ENCODE measurements at places on chromosomes 4 and X.

- DNase-seq, result no peak
Observed at GRCh38 chr4:21815651-21816377, 132.8 kb downstream of the KCNIP4 start.

DNA sequence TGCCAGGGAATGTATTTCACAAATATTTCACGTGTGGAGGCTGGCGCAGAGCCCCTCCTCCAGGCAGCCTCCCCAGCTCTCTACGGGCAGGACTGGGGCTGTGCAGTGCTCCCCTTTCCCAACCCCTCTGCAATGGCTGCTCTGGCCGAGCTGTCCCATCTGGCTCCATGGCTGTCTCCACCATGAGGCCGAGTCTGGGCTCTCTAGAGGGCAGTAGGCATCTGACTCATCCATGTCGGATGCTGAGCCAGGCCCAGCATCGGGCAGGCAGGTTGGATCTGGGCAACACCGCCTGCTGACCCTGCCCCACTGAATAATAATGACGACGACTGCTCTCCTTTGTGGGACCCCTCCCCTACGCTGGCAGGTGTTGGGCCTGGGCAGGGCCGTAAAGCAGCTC is 11.0 kb upstream of the SH3TC1 start:
- no peak for DNase-seq

DNA sequence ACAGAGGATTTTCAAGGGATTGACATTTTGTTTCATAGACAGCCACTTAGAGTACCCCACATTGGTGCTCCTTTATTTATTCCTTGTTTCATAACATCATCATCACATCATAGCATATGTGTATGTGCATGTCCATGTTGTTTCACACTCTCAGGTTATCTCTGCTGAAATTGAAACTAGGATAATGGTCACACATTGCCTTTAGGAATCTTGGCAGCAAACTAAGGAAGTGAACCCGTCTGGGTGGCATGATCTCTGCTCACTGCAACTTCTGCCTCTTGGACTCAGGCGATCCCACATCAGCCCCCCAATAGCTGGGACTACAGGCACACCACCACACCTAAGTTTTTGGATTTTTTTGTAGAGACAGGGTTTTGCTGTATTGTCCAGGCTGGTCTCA is 234.2 kb upstream of the ANKRD50 start:
- no peak for DNase-seq

DNA sequence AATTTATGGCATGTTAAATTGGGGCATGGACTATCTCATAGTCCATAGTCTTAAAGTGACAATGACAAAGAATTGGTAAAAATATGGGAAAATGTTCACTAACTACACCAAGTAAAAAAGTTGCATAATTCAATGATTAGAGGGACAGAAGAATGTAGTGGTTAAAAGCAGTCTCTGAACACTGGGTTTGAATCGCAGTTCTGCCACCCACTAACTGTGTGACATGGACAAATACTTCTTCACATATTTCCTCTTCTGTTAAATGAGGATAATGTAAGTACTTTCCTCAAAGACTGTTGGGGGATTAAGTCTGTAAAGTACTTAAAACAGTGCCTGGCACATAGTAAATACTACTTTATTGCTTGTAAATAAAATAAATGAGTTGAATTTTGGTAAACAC is 15.3 kb downstream of the COQ2 start:
- no peak for DNase-seq

GRCh38 chr4:140152751-140153418 is 1.1 kb downstream of the MAML3 start:
- peak; percentile 25 for DNase-seq

DNA sequence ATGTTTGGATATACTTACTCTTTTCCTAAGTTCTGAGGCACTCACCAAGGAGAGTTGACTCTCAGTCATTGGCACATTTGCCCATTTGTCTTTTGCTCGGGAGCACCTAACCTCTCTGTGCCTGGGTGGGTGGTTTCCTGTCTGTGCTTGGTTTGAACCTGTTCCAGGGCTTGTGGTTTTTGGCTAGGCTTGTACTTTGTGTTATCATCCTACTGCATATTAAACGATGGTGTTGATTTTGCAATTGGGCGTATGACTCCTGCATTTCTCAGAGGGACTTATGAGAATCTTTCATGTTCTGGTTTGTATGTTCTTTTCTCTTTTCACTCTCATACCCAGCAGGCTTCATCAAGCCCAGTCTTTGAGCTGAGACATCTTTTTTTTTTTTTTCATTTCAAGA is 161.7 kb downstream of the BTC start:
- no peak for DNase-seq

DNA sequence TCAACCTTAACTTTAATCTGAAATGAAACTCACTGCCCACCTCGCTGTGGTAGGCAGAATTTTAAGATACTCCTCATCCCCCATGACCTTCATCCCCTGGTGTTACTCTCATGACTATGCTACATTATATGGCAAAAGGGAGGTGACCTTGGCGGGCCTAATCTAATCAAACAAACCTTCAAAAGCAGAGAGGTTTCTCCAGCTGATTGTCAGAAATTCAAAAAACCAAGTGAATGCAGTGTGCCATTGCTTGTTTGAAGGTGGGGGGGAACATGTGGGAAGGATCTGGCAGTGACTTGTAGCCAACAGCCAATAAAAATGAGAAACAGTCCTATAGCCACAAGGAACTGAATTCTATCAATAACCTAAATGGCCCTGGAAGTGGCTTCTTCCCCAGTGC is 48.5 kb downstream of the KLHL8 start:
- DNase-seq, result no peak

- no peak for DNase-seq
Observed at GRCh38 chr4:183399126-183399522, 45.3 kb upstream of the CDKN2AIP start.

- no peak for DNase-seq
Observed at GRCh38 chr4:175560604-175561003, 251.5 kb downstream of the GPM6A start.

Measured in amygdala (tissue), 56 donors.